NCI-H187 (cell line): ENCODE measurements at places on chromosomes 3 and 15.

DNA sequence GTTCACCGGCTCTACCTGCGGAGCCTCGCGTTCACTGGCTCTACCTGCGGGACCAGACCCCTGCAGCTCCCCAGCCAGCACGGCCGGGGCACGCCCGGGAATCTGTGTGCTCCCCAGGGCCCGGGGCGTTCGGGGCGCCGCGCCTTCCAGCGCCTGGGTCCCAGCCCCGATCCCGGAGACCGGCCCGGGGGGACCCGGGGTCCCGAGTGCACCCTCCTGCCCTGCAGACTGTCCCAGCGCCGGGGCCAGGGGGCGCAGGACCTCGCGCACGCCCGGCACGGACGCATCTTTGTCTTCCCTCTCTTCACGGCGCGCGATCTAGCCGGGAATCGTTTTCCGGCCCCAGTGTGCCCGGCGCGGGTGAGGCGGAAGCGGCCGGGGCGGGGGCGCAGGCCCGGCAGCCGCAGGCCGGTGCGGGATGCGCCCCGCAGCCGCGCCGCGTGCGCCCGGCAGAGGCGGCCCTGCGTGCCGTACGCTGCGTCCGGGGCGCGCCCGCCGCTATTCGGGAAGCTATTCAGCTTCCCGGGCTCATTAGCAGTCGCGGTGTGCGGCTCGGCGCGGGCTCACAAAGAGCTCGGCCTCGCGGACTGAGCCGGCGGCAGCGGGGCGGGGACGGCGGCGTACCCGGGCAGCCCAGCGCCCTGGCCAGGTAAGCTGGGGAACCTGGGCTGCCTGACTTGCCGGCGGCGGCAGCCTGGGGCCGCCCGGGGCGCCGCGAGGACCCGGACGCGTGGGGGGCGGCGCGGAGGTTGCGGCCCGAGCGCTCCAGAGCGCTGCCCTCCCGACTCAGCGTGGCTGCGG, at the start of gene APBA2:
APBA2 (plus strand) TSS at position 345 of the 801 bp plus-strand sequence. CDS start 167,911 bp downstream, outside the sequence.
- DNase-seq = peak; percentile 25

DNA sequence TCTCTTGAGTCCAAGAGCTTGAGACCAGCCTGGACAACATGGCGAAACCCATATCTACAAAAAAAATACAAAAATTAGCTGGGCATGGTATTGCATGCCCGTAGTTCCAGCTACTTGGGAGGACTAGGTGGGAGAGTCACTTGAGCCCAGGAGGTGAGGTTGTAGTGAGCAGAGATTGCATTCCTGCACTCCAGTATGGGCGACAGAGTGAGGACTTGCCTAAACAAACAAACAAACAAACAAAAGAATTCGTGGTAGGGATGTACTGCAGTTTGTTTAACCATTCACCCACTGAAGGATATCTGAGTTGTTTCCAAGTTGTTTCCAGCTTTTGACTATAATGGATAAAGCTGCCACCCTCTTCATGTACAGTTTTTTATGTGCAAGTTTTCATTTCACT, 7.5 kb upstream of the NMD3 start:
- no peak for DNase-seq

DNA sequence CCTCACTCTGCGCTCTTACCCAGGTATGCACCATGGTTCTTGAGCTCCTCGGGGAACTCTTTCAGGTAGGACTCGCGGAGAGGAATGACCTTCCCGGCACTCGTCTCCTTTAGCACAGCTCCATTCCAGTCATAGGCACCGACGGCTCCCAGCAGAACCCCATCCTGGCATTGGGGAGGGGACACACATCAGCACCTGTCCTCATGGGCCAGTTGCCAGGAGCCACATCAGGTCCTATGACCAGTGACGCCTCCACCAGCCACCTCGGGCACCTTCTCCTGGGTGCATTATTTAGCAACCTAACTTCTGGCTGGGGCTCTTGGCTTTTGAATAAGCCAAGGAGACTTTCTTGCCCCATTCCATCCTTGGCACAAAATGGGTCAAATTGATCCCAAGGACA, 61.9 kb downstream of the FEM1B start:
- no peak for DNase-seq

- no peak for DNase-seq
Measured at GRCh38 chr3:29772436-29772835, 491.6 kb downstream of the RBMS3 start.

GRCh38 chr15:93500155-93500554, 411.1 kb upstream of the RGMA start:
- no peak for DNase-seq

- DNase-seq = no peak
Measured at GRCh38 chr3:154152741-154153140, 31.6 kb downstream of the ARHGEF26 start.

DNA sequence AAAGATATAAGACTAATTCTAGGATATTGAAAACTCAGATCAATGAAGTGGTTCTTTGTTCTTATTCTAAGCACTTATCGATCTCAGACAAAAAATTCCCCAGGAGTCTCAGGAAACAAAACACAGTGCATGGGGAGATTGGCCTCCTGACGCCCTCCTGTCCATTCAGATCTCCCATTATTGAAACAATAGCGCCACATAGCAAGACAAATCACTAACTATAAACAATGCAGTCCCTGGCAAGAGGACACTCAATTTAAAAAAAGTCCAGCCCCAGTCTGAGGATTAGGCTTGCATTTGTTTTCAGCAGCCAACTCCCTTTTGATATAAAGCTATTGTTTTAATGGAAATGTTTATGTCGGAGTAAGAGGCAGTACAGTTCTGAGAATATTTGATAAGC, 528.2 kb downstream of the GABRG3 start:
- no peak for DNase-seq

DNA sequence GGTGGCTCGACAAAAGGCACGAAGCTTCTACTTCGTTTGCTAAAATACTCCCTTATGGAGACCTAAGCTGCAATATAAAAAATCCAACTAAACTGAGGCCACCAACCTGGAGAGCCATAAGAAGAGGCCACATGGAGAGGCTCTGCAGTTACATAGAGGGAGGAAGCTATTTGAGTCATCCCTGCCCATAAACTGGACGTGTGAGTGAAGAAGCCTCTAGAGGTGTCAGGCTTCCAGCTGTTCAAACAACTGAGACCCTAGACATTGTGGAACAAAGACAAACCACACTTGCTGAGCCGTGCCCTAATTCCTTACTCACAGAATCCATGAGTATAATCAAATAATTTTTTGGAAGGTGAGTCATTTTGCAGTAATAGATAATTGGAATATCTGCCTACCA, 50.2 kb upstream of the GMNC start:
- DNase-seq = no peak

- DNase-seq = no peak
Measured at GRCh38 chr3:125083776-125084175, 28.0 kb upstream of the HEG1 start.

- no peak for DNase-seq
Measured at GRCh38 chr3:107657971-107658370, 135.2 kb downstream of the BBX start.

- DNase-seq = no peak
Measured at GRCh38 chr15:92812271-92812670, 87.9 kb upstream of the CHD2 start.

DNA sequence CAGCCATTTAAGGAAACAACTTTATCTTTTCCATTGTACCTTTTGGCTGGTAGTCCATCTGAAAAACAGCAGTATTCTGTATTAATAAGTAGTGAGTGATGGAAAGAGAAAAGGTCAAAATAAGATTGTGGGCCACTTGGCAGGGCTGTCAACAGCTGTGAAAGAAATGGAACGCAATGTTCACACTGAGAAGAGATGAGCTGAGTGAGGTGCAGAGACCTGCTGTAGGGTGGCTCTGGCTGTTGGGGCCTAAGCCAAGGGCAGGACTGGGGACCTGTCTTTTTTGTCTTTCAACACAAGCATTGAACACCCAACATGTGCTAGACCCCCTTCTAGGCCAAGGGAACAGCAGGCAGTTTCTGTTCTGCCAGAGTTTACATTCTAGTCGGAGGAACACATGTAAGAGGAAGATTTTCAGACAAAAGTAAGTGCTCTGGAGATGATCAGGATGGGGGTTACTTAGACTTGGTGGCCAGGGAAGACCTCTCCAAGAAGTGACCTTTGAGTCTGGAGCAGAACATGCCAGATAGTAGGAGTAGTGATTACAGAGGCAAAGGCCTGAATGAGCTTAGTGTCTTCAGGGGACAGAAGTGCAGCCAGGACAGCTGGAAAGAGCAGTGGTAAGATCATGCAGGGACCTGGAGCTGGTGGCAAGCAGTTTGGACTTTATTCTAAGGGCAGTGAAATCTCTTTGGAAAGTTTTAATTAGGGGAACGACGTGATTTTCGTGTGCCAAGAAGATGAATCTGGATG, 29.6 kb downstream of the TSEN2 start:
- DNase-seq = no peak

DNA sequence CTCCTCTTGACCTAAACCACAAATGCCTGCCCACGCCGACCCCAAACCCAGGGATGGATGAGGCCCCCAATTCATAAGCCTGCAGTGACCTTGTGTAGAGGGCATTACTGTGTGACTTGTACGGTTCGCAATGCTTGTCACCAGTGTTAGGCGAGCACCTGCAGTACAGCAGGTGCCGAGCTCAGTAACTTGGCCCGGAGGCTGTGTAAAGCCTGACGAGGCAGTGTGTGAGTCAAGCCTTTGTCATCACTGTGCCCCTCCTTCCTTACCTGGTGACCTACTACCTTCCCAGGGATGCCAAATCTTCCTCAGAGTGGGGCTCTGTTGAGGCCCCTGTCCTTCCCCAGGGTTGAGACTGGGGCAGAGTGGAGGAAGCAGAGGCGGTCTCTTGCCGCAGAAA, 37.2 kb upstream of the TMEM115 start:
- DNase-seq = no peak

DNA sequence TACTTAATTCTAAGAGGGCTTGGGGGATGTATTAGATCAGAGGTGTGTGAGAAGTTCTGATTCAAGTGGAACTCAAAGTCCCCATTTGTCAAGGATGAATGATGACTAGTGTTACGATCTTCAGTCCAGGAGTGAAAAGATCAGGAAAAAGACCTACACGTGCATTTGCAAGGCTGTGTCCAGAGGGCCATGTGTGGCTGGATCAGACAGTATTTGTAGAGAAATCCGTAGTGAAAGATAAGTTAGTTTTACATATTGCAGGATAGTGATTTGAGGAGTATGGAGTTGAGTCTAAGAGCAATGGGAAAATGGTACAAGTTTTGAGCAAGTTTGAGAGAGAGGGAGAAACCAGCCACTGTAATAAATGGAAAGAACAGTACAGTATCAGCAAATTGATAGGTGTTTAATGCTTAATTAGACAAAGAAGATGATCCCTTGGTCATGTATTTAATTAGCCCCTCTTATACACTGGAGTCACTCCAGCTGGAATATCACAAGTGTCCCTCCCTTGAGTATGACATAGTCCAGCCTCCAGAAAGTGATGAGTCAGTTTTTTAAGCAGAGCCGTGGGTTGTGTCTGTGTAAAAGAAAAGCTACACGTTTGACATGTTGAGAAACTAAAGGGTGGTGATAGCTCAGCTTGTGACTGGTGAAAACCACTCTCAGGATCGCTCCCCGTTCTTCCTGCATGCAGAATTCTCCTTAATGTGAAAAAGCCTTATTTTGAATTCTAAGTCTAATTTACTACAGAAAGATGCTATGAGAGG, 348.8 kb downstream of the ROBO1 start:
- DNase-seq = no peak

GRCh38 chr3:67655364-67656121, 1.1 kb upstream of the SUCLG2 start:
- no peak for DNase-seq

DNA sequence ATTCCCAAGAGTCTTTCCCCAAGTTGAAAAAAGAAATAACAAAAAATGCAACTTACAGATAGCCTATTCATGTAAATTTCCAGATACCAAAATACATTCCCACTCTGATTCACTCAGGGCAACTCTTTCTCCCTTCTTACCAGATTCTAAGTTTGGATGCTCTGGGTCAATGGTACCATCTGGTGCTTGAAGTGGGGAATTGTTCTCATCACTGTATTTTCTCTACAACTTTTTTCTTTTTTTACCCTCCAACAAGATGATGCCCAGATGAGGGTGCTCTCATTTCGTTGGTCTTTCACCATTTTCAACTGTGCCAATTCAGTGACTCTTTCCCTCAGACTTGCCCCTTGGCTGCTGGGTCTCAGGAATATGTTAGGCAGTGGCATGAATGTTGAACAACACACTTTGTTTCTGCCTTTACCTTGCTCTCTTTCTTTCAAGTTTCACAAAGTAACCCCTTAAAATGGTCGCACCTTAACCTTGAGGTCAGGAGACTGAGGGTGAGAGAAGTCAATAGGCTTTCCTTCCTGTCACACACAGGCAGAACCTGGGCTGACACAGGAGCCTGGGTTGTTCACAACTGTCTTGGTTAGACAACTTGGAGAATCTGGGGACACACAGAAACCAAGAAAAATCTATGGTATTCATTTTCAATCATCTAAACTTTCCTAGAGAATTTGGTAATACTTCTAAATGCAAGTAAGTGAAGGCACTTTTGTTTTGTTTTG, 330.7 kb upstream of the SLCO3A1 start:
- DNase-seq = no peak

- DNase-seq = no peak
Measured at GRCh38 chr3:44045476-44046275, 196.0 kb upstream of the TOPAZ1 start.

- no peak for DNase-seq
Measured at GRCh38 chr3:22886439-22887068, 316.6 kb upstream of the UBE2E2 start.
